ENCODE measurements at places on chromosomes 3 and 15. TPM values are rescaled to one million over a fixed set of nuclear protein-coding genes. Genes with fewer than 3 reads are reported as not detected.

GRCh38 chr3:171321559-171322360 is 138.4 kb downstream of the TNIK start:
- no peak for DNase-seq

- no peak for DNase-seq
These were observed 264.0 kb downstream of the TIGIT start for GRCh38 chr3:114557791-114558190.

Gene SOX14
- not detected for total RNA-seq

DNA sequence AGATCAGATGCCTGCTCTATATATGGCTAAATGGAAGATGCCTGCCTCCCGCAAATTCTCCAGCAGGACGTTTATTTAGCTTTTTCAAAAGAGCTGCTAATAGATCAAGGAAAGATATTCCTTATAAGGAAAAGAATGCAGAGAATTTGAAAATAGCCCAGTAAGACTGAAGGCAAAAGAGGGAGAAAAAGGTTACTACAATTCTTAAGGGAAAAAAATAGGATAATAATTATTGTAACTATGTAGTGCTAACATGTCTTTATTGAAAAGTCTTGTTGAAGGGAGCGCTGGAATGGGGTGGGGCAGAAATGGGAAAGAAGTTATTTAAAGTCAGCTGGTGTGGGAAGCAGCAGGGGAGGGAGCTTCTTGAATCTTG is 2.9 kb downstream of the TPM1 start:
- no peak for DNase-seq

DNA sequence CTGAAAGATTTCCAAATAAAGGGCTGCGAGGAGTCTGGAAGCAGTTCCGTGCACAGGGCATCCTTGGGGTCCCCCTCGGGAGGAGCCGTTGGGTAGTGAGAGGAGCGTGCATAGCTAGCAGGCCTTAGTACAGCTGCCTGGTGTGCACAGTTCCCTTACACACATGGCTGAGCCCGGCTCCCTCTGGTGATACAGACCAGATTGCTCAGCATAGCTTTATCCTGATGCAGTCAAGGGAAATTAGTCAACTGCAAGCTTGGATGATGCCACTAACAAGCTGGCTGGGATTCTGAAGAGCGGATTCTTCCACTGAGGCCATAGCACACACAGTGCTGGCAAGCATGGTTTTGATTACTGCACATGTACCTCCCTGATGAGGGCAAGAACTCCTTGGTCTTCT is 349.4 kb downstream of the LRTM1 start:
- no peak for DNase-seq

DNA sequence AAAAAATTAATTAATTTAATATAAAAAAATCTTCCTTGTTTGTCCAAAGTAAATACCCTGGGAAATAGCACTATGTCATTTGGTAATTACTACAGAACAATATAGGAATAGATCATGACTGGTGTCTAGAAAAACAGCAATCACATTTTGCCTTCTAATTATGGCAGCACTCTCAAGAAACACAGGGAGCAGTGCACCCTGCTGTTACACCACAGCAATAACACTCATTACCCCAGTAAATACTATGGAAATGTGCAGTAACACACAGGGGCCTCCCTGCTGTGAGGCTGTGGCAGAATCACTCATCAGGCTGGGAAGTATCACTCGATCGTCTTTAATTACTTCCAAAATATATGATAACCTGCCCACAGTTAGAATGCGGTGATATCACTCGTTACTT is 646.0 kb downstream of the TUSC7 start:
- no peak for DNase-seq

DNA sequence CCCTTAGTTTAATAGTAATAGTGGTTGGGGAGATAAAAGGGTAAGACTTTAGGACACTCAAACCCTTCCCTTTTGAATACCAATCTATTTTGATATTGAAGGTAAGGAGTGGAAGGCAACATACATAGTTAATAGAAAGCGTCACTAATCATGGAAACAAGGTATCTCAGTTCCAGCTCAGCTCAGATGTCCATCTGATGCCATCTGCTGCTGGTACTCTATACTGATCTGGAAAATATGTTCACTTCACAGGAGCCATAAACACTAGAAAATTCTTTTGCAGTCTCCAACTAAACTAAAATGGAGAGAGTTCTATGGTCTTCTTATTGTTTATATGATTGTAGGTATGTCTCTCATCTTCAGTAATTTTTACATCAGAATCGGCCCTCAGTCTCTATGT is 1777.1 kb downstream of the OTOL1 start:
- DNase-seq = no peak

Gene SMAD6
- total RNA-seq = 17.5 TPM

Gene MB21D2
- 5.5 TPM for total RNA-seq
